ENCODE measurements at places on chromosomes 4 and X.

GRCh38 chr4:94550352-94550751 is 98.6 kb downstream of the PDLIM5 start:
- no peak for DNase-seq

- no peak for DNase-seq
These were observed 24.1 kb downstream of the CCDC149 start for GRCh38 chr4:24888475-24889344.

DNA sequence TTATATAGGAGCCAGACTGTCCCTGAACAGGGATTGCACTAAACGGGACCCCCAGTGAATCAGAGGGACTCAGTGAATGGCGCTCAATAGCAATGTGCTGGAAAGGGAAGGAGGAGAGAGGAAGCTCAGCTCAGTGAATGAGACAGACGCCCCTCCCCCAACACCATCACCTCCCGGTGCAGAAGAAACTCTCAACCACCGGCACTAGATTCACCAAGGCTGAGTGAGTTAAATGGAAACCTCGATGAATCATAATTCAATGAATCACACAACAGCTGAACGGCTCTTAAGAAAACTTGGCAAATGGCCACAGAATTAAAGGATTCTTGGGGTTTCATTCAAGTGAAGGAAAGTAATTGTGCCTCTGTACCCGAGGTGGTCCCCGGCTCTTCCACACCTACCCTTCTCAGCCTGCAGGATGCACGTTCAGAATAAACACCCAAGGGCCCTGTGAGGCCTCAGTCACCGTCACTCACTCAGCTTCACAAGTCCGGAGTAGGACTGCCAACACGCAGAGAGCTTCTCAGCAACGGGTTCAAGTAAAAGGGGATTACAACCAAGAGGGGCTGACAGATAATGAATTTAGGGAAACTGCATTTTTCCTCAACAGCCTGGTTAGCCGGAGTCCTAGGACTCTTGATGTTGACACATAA is 29.3 kb downstream of the CRMP1 start:
- peak; percentile 70 for DNase-seq

GRCh38 chrX:123108513-123109427 is 75.3 kb upstream of the GRIA3 start:
- no peak for DNase-seq

DNA sequence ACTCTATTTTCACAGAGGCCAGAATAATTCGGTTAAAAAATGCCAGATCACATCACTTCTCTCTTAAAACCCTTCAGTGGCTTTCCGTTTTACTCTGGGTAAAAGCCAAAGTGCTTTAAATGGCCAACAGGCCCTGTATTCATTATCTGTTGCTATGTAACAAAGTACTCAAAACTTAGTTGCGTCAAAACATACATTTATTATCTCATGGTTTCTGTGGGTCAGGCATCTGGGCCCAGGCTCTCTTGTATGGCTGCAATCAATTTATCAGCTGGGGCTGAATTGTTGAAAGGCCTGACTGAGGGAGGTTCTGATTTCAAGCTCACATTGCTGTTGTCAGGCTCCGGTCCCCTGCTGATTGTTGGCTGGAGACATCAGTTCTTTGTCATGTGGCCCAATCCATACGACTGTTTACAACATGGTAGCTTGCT is 72.7 kb upstream of the H2AZ1 start:
- no peak for DNase-seq

DNA sequence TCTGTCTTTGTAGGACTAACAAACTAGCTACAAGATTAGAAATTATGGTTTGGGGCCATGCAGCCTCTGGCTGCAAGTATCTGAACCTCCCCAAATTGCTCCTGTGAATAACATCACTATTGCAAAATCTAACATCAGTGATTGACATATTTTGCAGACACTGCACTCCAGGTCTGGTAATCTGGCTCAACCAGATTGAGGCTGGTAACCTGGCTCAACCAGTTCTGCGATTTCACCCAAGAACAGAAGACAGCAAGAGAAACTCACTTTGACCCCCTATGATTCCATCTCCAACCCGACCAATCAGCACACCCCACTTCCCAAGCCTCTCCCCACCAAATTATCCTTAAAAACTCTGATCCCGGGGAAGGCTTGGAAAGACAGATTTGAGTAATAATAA is 20.9 kb downstream of the SPIN3 start:
- DNase-seq = no peak

DNA sequence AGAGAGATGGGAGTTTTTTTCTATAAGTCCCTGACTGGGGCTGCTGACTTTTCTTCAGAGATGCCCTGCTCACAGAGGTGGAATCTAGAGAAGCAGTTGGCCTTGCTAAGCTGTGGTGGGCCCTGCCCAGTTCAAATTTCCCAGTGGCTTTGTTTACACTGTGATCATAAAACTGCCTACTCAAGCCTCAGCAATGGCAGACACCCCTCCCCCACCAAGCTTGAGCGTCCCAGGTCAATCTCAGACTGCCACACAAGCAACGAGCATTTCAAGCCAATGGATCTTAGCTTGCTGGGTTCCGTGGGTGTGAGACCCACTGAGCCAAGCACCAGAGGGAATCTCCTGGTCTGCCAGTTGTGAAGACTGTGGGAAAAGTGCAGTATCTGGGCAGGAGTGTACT is 199.8 kb upstream of the WDFY3 start:
- no peak for DNase-seq

- DNase-seq = no peak
These were observed 4.7 kb upstream of the IL1RAPL1 start for GRCh38 chrX:28582511-28582910.

DNA sequence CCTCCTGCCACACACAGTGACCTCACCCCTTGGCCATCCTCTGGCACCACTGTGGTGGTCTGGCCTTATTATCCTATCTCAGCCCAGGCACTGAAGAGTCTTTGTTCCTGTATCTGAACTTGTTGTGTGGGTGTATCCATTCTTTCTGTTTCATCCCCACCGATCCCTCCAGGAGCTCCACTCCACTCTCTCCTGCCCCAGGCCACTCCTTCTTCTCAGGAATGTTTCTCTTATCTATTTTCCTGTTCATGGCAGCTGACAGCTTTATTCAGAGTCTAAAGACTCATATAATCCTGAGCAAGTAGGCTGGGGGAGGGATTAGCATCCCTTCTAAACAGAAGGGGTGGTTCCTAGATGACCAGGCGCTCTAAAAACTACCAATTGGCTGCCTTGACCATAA is 150.0 kb downstream of the ANAPC10 start:
- DNase-seq = no peak

DNA sequence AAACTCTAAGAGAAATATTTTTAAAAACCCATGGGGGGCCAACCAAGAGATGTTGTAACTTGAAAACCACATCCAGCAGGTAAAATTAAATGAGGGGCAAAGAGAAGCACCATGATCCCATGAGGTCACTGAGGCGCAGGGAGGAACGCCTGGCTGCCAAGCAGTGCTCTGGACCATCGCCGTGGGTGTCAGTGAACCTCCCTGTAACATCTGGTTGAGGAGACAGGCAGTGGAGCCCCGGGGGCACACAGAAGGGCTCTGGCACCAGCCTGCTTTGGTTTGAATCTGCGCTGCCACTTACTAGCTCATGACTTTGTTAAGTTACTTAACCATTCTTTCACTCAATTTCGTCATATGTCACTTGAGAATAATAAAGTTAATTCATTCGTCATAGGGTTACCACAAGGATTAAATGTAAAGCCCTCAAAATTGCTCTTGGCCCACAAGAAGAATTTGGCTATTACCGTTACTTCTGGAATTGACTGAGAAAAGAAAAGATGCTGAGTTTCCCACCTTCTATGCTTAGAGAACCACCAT is 41.6 kb upstream of the SLC25A4 start:
- DNase-seq = peak; percentile 27

- peak; percentile 63 for DNase-seq
These were observed 4.9 kb upstream of the WDFY3 start for GRCh38 chr4:84971319-84971932.

GRCh38 chr4:74934016-74934831 is 1.3 kb downstream of the PARM1 start:
- DNase-seq = no peak

DNA sequence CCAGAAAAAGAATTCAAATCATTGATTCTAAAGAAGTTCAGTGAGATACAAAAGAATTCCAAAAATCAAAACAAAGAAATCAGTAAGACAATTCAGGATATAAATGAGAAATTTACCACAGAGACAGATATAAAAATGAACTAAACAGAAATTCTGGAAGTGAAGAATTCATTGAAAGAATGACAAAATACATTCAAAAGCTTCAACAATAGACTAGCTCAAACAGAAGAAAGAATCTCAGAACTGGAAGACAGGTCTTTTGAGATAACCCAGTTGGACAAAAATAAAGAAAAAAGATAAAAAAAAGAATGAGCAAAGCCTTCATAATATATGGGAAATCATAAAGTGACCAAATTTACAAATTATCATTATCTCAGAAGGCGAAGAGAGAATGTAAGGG is 41.7 kb downstream of the CD99L2 start:
- DNase-seq = no peak

GRCh38 chr4:157880761-157881160 is 292.1 kb downstream of the GASK1B start:
- no peak for DNase-seq

GRCh38 chr4:83250687-83251446 is 33.7 kb downstream of the COQ2 start:
- no peak for DNase-seq

Data from fibroblast of the conjunctiva (primary cell).